ENCODE measurements at places on chromosomes 7 and 10. TPM values are rescaled to one million over a fixed set of nuclear protein-coding genes. Genes with fewer than 3 reads are reported as not detected.

SYCE1 gene
- 0.38 TPM for total RNA-seq

AMPH gene
- 2.1 TPM for total RNA-seq

SLC13A1 gene
- total RNA-seq, result not detected

ANKRD30A gene
- not detected for total RNA-seq

DPYSL4 gene
- 0.84 TPM for total RNA-seq

PNLIPRP3 gene
- total RNA-seq, result not detected

- DNase-seq, result no peak
Measured at GRCh38 chr7:117777335-117778142, 95.7 kb downstream of the CTTNBP2 start.

- DNase-seq, result no peak
Measured at GRCh38 chr7:117587931-117588330, 108.1 kb downstream of the CFTR start.

DNA sequence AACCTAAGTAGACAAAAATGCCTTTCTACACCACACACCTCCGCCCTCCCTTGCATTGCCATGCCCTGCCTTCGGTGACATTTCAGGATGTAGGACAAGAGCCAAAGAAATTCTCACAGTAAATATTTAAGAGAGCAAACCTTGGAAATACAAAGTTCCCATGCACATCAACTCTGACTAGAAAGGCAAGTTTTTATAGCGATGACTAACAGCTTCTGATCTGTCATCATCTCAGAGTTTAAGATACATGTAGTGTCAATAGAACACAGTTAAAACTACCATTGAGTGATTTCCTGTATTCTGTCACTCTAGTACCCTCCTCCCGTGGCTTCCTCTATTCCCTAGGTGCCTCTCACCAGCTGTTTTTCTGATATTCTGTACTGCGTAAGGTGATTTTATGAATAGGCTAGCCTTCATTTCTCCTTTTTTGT is 20.7 kb downstream of the SLC16A9 start:
- DNase-seq, result no peak

- no peak for DNase-seq
Measured at GRCh38 chr7:140581411-140581810, 59.2 kb downstream of the DENND2A start.

DNA sequence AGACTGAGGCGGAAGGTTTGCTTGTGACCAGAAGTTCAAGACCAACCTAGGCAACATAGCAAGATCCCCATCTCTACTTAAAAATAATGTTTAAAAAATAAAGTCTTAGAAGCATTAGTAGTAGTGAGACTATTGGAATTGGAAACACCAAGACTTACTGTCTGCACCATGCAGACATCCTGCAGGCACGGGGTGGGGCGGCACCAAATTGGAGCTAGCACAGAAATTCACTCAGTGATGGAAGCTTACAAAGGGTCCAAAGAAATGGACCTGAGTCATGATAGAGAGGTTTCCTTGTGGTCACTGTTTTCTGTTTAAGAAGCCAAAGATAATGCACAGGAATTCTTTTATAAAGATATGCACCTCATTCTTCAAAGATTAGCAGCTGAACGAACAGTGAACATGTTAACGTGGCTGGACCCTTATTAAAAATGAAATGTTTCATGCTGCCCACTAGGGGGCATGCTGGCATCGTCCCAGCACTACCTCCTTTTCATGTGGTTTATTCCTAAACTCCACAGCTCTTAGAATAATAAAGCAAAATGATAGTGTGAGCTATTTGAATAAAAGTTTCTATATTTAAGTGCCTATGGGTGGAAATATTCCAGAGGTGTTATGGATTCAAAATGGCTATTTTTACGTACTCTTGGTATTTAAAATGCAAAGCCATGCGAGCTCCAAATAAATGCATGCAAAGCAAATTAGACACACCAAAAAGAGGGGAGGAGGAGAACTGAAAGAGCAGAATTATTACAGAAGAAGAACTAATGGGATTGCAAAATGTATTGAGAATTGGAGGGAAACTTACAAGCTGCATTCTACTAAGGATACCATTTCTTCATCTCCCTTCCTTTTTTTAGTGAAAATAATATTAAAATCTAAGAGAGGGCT is 28.6 kb downstream of the PDSS1 start:
- peak; percentile 77 for DNase-seq

- DNase-seq, result no peak
Measured at GRCh38 chr10:24989867-24990266, 26.1 kb downstream of the ENKUR start.

DNA sequence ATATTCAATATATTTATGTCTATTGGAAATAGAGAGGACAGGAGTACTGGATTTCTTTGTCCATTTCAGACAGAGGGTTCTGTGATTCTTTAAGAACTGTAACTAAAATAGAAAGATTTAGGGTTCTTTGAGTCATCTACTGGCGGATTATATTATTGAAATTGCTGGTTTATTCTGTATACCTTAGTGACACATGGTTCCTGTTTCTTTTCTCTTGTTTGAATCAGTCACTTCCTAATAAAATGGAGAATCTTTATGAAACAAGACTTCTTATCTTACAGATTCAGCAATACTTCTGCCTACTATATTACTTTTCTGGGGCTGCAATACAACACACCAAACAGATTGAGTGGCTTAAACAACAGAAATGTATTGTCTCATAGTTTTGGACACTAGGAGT is 20.8 kb upstream of the ZNF800 start:
- no peak for DNase-seq

- DNase-seq, result no peak
Measured at GRCh38 chr10:33025039-33025438, 67.0 kb upstream of the ITGB1 start.

DNA sequence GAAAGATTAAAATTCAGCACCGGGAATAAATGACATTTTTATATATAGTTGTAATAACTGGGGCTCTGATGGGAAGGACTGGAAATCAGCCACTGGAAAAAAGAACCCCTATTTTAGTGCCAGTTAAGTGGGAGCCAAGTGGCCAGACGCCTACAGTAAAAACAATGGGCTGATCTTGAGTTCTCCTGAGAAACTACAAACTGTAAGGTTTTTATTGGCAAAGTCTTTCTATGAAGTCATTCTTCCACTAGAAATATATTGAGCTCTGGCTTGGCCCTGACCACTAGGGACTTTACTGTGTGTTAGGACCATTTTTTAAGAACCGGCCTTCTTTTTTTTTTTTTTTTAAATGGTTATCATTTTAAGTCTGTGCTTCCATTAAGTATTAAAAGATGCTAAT is 79.6 kb downstream of the ZNF22 start:
- DNase-seq, result no peak

GRCh38 chr10:52609071-52609470 is 163.5 kb downstream of the MBL2 start:
- DNase-seq, result no peak

- DNase-seq, result no peak
Measured at GRCh38 chr10:62671104-62671503, 133.4 kb upstream of the ADO start.

DNA sequence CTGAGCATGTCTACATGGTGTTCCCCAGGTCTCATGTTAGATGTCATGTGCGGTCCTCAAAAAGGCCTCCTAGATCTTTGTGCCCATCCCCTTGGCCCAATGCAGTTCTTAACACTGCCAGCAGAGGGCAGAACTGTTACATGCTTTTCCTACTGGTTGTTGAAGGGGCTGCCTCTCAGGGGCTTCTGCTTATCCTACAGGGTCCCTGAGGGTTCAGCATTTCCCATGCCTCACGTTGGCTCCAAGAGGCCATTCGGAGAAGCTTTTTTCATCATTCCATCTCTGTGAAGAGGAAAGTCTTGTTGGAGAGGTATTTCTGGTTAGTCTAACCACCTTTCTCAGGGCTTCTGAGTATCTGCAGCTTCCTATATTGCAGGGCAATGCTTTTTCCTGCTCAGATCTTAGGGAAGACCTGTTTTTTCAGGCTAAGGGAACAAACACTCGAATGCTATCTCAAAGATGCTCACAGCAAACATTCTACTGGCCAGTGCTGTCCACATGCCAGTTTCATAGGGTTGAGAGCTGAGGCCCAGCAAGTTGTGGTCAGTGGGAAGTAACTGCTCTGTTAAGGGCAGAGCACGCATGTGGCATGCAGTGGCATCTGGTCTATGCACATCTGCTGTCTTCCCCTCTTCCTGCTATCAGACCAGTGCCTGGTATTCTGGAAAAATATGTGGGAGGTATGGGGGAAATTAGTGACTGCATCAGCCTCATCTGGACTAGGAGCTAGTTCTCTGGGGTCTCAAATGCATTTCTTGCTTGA is 31.5 kb downstream of the MBL2 start:
- DNase-seq, result peak; percentile 14

DNA sequence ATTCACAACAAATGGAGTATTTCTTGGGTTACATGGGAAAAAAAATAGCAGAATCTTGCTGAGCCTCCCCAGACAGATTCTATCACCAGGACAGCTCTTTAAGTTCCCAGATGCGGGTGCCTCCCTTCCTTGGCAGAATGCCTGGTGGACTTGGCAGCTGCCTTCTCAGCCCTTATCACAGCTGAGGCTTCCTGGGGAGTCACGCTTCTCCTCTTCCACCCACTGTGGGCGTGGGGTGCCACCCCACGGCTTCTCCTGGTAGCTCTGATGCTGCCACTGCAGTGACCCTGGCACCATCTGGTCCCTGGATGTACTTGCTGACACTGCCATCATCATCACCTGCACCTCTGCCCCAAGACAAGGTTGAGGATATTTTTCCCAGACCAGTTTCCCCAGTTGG is 16.2 kb upstream of the NME8 start:
- DNase-seq, result peak; percentile 84

- DNase-seq, result peak; percentile 71
Measured at GRCh38 chr7:128405471-128406313, 4.1 kb downstream of the IMPDH1 start.

GRCh38 chr7:131106681-131107336 is 220.9 kb upstream of the MKLN1 start:
- peak; percentile 77 for DNase-seq

- DNase-seq, result no peak
Measured at GRCh38 chr7:67493366-67493765, 496.7 kb downstream of the TYW1 start.

GRCh38 chr7:134301592-134301991 is 15.1 kb downstream of the SLC35B4 start:
- no peak for DNase-seq

- DNase-seq, result no peak
Measured at GRCh38 chr10:78212786-78213175, 179.1 kb downstream of the RPS24 start.

GRCh38 chr7:26636808-26637207 is 227.6 kb downstream of the SKAP2 start:
- no peak for DNase-seq

GRCh38 chr7:50782375-50783208 is at the start of gene GRB10:
Gene GRB10 (minus strand): TSS chr7:50782896. CDS start chr7:50732322, 50,574 bp downstream.
- peak; percentile 55 for DNase-seq

GRCh38 chr7:45511721-45512597 is 62.2 kb upstream of the ADCY1 start:
- DNase-seq, result no peak

- DNase-seq, result no peak
Measured at GRCh38 chr7:3880228-3880987, 579.4 kb downstream of the SDK1 start.

Data from psoas muscle (tissue), 8 donors.